ENCODE measurements at places on chromosomes 16 and 17.

- DNase-seq = no peak
Measured at GRCh38 chr17:82449131-82449882, 1.2 kb downstream of the CYBC1 start.

DNA sequence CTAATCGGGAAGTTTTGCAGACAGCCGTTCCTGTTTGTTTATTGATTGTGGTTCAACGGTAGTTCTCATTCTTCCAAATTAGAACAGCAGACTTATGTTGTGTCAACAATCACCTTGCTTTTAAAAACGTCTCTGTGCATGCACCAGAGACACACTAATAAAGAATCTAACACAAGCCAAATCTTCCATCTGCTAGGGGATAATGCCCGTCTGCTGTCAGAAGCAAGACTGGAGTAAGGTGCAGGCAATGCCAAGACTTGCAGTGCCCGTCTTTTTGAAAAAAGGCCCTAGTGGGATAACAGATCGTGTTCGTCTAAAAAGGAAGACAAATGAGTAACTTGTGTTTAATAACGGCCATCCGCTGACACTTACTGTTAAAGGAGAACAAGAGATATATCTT is 158.4 kb downstream of the KCNJ2 start:
- DNase-seq = no peak

GRCh38 chr16:2404099-2404498 is 25.1 kb upstream of the CCNF start:
- no peak for DNase-seq

- no peak for DNase-seq
Measured at GRCh38 chr16:8832717-8833105, 35.1 kb downstream of the PMM2 start.

GRCh38 chr16:85639529-85640253 is 26.6 kb downstream of the GSE1 start:
- peak; percentile 30 for DNase-seq

- DNase-seq = peak; percentile 78
Measured at GRCh38 chr17:69523244-69523861, 108.9 kb downstream of the MAP2K6 start.

GRCh38 chr17:42041619-42042018 is 8.8 kb downstream of the C17orf113 start:
- no peak for DNase-seq

GRCh38 chr16:78176435-78176834 is 77.0 kb downstream of the WWOX start:
- no peak for DNase-seq

DNA sequence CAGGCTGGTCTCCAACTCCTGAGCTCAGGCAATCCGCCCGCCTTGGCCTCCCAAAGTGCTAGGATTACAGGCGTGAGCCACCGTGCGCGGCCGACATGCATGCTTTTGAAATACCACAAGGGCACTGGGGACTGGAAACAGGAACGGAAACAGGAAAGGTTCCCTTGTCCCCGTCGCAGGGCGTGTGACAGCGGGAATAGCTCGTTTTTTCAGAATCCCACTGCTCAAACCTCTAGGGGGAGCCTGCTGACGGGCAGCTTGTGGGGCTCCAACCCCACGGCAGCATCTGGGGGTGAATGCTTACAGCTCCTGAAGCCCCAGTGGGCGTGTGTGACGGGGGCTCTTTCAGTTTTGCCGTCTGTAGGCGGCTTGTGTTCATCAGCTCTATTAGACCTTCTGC is 18.8 kb upstream of the ASGR2 start:
- peak; percentile 31 for DNase-seq

DNA sequence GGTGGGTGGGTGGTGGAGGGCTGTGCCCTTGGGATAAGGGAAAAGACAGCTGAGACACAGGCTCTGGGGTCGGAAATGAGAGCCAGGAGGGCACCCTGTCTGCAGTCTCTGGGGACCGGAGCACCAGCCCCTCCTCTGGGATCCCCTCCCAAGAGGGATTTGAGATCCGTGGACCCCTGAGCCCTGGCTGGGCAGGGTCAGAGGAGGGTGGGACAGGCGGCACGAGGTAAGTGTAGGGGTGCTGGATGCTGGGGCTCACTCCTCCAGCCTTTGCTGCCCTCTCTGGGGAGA is 425 bp downstream of the SGSH start:
- DNase-seq = no peak

DNA sequence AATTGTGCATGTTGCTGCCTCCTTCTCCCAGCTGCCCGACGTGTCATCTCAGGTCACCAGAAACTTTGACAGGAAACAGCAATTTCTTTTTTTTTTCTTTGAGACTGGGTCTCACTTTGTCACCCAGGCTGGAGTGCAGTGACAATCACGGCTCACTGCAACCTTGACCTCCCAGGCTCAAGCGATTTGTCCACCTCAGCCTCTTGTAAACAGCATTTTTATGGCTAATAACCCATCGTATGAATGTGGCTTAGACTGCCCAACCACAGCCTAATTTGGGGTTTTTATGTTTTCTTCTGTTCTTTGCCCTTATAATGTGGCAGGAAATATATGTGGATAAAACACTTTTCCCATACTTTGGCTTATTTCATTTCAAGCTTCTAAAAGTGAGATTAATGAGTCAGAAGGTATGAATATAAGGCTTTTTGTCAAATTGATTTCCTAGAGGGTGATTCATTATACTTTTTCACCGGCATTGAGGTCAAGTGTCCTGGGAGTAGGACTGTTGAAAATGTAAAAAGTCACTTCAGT is 31.0 kb upstream of the SLC5A10 start:
- DNase-seq = peak; percentile 47

DNA sequence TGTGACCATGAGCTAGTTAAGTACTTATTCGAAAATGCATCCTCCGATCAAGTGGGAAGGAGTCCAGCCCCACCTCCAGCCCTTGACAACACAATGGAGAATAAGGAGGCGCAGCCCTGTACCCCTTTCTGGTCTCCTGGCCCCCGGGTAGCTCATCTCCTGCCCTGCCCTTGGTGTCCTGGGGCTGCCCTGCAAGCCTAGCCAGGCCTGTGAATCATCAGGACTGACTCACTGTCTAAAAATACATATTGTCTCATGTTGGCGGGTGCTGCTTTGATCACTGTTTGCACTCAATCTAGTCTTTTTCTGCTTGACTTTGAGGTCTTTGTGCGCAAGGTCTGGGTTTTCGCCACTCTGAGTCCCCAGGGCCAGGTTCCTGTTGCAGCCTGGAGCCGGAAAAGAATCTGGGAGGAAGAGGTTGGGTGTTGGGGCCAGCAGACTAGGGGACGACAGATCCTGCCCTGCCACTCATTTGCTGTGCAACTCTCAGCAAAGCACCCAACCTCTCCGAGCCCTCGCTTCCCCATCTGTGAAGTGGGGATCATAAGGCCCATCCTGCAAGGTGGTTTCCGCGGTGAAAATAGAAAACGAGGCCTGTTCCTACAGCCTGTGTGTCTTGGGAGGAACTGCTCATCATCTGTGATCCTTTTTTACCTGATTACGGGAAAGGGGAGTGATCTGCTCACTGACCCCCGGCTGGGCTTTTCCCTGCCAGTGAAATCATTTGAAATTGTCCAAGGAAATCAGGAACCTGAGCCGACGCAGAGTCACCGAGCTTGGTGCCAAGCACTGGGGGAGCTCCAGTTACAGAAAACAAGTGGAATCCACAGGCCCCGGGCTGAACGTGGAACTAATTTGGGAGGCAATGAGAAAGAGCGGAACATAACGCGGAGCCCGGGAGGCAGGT is 230.4 kb downstream of the PARN start:
- DNase-seq = peak; percentile 93

GRCh38 chr16:66478733-66479511 is 51.8 kb downstream of the BEAN1 start:
- DNase-seq = peak; percentile 81

DNA sequence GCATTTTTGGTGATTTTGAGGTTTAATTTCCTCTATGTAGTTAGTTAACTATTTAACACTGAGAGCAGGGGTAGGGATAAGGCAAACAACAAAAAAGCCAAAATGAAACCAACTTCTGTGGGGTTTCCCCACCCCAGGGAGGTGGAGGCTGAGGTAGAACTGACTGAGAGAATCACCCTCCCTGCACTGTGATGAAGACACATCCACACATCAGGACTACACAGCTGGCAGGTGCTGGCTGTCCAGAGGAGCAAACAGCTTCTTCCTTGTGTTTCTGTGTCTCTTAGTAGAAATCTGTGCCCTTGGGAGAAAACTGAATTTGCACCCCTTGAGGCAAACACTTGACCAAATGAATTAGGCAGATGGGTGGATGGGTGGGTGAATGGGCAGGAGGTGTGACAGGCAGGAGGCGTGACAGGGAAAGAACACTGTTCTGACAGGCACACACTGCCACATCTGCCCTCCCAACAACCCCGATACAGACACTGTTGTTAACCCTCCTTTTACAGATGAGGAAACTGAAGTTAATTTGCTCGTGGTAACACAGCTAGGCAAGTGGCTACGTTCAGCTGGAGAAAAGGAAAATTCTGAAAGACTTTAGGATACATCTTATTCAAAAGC is 62.9 kb upstream of the AMZ2 start:
- DNase-seq = no peak

GRCh38 chr16:22417019-22417418 is 42.6 kb upstream of the CDR2 start:
- DNase-seq = no peak

DNA sequence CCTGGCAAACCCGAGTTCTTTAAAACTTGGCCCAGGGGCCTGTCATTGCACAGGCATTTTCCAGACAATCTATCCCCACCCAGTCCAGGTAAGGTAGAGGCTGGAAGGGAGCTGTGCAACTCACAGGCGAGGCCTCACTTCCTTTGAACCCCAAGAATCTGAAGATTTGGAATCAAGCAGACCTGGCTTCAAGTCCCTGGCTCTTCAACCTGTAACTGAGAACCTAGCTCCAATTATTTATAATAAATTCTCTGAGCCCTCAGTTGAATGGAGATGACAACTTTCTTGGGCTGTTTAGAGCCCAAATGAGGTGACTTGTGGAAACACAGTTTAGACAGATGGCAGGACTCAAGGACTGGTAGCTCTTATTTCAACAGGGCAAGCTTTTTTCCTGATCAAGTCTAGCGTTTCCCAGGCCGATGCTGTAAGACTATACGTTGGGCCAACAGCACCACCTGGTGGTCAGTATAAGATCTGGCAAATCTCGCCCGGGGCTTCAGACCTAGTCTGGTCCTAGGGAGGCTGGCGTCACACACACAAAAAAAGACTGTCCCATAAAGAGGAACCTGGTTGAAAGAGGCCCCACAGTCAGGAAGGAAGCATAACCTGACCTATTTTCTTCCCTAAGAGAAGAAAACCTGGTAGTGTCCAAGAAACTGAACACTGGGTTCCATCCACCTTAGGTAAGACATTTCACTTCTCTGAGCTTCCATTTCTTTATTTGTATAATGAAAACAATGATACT is 117.9 kb downstream of the C17orf67 start:
- DNase-seq = peak; percentile 71

DNA sequence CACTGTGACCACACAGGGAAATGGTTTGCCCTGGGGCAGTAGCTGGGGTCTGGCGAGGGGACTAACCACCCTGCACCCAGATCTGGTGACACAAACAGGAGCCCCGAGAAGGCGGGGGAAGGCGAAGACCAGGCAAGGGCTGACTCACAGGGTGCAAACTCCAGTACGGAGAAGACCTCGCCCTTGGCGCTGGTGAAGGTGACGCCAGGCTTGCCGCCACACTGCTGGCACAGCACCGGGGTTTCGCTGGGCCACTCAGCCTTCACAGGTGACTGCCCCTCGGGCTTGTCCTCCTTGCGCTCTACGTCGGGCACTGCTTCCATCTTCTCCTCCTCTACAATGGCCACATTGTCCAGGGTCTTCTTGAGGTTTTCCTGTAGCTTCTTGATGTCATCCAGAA is 11.6 kb downstream of the SPHK1 start:
- DNase-seq = no peak

DNA sequence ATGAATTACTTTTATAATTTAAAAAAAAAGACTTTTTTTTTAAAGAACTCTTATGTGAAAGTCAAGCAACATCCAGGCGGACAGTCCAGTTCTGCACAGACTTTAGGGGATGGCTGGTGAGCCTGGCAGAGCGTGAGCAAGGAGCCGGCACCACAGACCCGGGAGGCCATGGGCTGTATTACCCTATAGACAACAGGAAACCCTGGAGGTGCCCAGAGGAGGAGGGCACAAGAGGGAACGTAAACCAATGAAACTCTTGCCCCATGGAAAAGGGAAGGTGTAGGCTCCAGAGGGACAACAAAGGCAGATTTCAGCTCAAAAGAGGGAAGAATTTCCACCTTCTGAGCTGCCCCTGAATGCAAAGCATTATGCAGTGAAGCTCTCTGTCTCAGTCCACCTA is 25.5 kb upstream of the RPH3AL start:
- DNase-seq = no peak

DNA sequence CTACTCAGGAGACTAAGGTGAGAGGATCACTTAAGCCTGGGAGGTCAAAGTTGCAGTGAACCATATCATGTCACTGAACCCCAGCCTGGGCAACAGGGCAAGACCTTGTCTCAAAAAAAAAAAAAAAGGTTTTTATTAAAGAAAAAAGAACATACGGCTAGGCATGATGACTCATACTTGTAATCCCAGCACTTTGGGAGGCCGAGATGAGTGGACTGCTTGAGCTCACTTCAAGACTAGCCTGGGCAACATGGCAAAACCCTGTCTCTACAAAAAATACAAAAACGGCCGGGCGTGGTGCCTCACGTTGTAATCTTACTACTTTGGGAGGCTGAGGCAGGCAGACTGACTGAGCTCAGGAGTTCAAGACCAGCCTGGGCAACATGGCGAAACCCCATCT is 38.4 kb downstream of the RANBP10 start:
- DNase-seq = peak; percentile 63

- DNase-seq = peak; percentile 34
Measured at GRCh38 chr16:58127033-58127556, 2.1 kb downstream of the CFAP20 start.

DNA sequence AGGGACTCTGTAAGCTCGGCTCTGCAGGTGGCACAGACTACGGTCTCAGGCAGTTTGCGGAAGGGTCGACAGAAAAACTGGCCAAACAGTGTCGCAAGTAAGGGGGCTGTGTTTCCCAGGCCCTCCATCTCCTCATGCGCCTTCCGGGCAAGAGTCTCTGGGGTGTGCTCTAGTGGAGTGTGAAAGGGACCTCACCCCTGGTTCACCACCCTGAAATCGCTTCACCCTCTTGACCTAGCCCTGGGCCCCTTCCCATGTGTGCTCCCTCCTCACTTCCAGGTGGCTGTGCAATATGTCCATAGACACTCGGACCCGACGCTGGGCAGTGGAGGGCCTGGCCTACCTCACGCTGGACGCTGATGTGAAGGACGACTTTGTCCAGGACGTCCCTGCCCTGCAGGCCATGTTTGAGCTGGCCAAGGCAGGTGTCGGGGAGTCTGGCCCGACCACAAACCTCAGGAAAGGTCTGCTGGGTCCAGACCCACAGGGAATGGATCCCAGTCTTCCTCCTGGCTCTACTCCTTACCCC is 22.3 kb downstream of the UNC45B start:
- no peak for DNase-seq
